ENCODE measurements at places on chromosomes 7 and 10. TPM values are rescaled to one million over a fixed set of nuclear protein-coding genes. Genes with fewer than 3 reads are reported as not detected.
A peak's percentile ranks its signal among the peaks of the same experiment; 100 is the strongest.

The VAX1 gene
- not detected for polyA plus RNA-seq

The SKIDA1 gene
- polyA plus RNA-seq = 11.8 TPM

The SMKR1 gene
- polyA plus RNA-seq = 3.6 TPM

The PALD1 gene
- 8.7 TPM for polyA plus RNA-seq

The BHLHA15 gene
- polyA plus RNA-seq = not detected

The ZNF117 gene
- 58.9 TPM for polyA plus RNA-seq

The LRIT1 gene
- polyA plus RNA-seq = not detected

The ATP6V0A4 gene
- 56.9 TPM for polyA plus RNA-seq

The NCF1 gene
- polyA plus RNA-seq = 1.5 TPM

The PILRA gene
- polyA plus RNA-seq = 6.3 TPM

GRCh38 chr10:44965651-44966097 is 6.1 kb downstream of the RASSF4 start:
- no peak for DNase-seq

DNA sequence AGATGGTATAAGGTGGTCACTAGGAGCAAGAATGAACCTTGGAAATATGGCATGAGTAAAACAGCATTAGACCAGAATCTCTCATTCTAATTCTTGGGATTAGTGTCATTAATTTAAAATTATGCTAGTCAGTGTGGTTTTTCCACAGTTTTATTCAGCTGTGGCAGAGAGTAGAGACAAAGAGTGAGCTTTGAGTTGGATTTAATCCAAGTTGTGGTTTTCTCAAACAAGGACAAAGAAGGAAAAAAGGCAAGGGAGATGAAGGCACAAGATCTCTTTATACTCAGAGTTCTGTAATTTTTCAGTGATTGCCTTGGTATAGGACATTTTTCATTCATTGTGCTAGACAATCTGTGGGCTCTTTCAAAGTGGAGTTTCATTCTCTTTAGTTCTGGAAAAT is 28.2 kb upstream of the AKAP9 start:
- DNase-seq = no peak

DNA sequence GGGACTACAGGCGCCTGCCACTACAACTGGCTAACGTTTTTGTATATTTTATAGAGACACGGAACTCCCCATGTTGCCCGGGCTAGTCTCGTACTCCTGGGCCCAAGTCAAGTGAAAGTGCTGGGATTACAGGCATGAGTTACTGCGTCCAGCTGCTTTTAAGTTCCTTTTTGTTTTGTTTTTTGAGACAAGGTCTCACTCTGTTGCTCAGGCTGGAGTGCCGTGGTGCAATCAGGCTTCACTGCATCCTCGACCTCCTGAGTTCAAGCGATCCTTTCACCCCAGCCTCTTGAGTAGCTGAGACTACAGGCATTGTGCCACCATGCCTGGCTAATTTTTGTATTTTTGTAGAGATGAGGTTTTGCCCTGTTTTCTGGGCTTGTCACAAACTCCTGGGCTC is 155.0 kb downstream of the GALNT17 start:
- peak; percentile 35 for DNase-seq

DNA sequence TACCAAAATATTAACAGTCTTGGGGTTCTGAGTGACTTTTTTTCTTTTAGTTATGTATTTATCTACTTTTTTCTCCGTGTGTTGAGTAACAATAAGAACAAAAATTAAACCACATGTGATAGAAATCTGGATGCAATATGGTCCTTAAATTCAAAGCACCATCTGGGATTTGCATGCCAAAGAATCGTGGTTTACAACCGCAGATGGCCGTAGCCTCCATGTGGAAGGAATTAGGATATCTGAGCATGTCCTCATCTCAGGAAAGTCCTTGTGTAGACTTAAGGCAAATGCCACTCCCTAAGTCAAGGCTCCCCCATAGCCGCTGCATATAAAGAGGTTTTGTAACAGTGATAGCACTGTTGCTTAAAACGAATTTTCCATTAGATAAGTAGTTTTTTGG is 304.0 kb downstream of the ZEB1 start:
- no peak for DNase-seq

- no peak for DNase-seq
Measured at GRCh38 chr10:49747303-49747646, 14.8 kb downstream of the OGDHL start.

GRCh38 chr7:137423321-137423720 is 79.8 kb upstream of the PTN start:
- DNase-seq = no peak

- DNase-seq = no peak
Measured at GRCh38 chr7:132643302-132643701, 67.0 kb upstream of the PLXNA4 start.

DNA sequence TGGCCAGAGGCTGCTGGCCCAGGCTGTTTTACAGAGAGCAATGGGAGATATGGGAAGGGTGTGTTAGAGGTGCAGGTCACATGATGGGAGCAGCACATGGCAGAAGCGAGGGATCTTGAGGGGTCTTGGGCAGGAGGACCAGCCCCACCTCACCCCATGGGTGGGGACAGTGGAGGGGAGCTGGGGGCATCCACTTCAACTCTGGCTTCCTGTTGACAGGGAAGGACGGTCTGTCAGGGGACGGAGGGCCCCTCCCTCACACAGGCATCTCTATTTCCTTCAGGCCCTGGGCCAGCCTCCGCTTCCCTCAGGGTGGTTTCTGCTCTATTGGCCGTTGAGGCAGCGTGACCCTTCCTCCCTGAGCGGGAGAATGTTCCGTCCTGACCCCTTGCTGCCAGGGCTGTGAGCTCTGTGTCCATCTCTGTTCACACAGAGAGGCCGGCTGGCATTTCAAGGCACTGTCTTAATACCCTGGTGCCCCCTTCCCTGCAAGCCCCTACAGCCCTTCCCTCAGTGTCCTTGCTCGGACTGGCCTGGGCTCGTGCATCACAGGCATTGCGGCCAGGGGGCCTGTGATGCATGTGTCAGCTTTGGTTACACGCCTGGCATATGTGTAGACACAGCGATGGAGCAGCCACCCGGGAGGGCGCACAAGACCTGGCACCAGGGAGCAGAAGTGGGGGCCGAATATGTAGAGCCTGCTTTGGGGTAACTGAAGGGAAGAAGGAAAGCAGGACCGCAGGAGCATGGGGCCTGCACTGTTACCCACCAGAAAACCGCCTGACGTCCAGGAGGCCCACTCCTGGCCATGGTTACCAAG is 31.8 kb downstream of the RAMP3 start:
- no peak for DNase-seq

DNA sequence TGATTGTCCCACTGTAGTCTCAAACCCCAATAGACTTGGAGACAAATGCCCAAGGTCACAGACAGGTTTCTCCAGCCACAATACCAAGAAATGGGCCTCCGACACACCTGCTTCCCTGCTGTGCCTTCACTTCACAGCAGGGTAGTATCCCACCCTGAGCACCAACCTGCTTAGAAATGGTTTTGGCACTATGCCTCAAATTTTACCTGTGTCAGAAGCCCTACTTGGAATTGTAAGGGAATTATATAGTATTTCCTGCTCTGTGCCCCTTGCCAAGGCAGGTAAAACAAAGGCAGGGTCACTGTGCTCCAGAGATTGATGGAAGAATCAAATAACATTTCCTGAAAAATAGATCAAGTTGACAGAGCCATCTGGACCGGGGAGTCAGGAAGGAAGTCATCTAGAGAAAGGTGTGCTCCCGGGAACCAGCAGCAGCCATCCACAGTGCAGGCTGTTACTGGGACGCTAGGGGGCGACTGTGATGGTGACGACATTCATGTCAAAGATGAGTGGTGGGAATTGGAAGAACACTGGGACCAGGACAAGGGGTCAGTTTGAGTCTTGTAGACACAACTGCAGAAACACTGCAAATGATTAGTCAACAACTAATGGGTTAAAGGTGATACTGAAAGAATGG is 117.8 kb upstream of the AKR1E2 start:
- DNase-seq = no peak

DNA sequence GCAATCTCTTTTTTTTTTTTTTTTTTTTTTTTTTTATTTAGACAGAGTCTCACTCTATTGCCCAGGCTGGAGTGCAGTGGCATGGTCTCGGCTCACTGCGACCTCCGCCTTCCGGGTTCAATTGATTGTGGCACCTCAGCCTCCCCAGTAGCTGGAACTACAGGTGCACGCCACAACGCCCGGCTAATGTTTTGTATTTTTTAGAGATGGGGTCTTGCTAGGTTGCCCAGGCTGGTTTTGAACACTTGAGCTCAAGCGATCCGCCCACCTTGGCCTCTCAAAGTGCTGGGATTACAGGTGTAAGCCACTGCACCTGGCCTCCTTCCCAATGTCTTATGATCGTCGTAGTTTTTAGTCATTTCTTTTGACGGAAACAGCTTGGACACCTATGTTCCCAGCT is 6.6 kb upstream of the ZNF853 start:
- DNase-seq = no peak

GRCh38 chr7:36202398-36202797 is 49.3 kb downstream of the EEPD1 start:
- no peak for DNase-seq

- DNase-seq = no peak
Measured at GRCh38 chr7:32335107-32335506, 155.1 kb downstream of the LSM5 start.

DNA sequence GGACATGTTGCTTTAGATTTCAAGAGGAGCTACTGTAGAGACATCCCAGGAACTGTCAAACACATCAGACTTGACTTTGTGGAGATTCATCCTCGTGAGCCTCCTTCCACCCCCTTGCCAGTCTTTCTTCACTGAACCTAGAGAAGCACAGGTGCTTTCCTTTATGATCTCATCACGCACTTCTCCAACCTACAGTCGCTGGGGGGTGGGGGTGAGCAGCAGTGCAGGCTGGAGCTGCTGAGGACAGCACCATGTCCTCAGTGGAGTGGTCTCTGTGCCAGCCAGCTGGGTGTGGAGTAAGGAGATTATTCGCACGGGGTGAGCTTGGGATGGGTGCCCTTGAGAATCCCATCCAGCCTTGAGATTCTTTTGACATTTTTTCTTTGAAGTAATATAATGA is 88.1 kb downstream of the VOPP1 start:
- DNase-seq = no peak

DNA sequence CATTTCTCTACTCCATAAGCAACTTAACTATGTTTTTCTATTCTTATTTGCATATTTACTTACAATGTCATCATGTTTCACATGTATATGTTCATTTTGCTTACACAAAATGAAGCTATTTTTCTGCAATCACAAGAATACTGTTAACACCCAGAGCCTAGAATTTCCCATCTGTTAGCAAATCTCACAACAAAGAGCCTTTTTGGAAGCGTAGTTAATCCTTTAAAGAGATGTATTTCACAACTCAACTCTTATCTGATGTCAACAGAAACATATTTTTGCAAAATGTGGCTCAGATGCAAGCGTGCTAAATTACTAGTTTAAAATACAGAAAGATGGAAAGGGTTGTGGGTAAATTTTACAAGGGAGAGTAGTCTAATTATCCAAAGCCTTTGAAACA is 110.6 kb upstream of the COL1A2 start:
- DNase-seq = no peak

GRCh38 chr10:47038881-47039561 is 127.8 kb downstream of the PTPN20 start:
- no peak for DNase-seq

GRCh38 chr10:90413196-90413595 is 444.6 kb downstream of the HTR7 start:
- no peak for DNase-seq

GRCh38 chr7:127908430-127909258 is 122.6 kb downstream of the LRRC4 start:
- DNase-seq = no peak

DNA sequence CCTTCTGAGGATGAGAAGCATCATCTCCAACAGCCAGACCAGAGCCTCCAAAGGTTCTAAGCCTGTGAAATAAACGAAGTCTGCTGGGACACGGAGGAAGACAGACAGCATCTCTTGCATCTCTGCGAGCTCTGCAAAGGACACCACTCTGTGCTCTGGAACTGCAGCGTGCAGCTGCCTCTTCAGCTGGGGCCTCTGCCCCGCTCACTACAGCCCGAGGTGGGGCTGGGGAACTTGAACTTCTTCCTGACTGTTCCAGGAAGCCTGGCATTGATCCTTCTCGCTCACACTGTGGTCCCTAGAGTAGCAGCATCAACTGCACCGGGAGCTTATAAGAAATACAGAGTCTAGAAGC is 163.3 kb downstream of the USP6NL start:
- DNase-seq = no peak

DNA sequence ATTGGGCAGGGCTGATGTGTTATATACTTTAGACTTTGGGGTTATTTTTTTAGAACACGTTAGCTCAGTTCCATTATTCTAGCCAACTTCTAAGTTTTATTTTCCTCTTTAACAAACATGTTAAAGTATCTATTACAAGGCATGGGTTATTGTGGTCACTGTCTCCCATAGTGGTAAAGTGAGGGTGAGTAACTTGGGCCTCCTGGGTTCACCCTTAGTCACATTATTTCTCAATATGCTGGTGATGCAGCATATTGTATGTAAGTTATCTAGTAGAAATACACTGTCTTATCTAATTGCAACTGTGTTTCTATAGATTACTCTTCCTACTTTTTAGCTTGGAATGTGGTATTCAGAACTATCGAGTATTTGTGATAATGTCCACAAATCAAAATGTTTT is 65.9 kb downstream of the BBS9 start:
- DNase-seq = no peak

GRCh38 chr10:4082861-4083260 is 297.9 kb upstream of the KLF6 start:
- DNase-seq = no peak

Data from renal pelvis (tissue), 12 donors.